ENCODE measurements at places on chromosomes 12 and 14. TPM values are rescaled to one million over a fixed set of nuclear protein-coding genes. Genes with fewer than 3 reads are reported as not detected.

Gene KLHL33
- total RNA-seq = 0.27 TPM

Gene TGM1
- 11.4 TPM for total RNA-seq

Gene STAB2
- total RNA-seq = not detected

Gene UBE2N
- 81.7 TPM for total RNA-seq

Gene BDKRB1
- total RNA-seq = not detected

Gene EXOC3L4
- not detected for total RNA-seq

Gene POTEM
- total RNA-seq = 0.17 TPM
